ENCODE measurements at places on chromosomes 7 and 10.

GRCh38 chr10:116697816-116698215, 44.5 kb downstream of the HSPA12A start:
- no peak for DNase-seq

GRCh38 chr7:125551008-125551407, 621.4 kb upstream of the POT1 start:
- no peak for DNase-seq

GRCh38 chr7:84245835-84246234, 51.2 kb upstream of the SEMA3A start:
- DNase-seq, result no peak

- DNase-seq, result no peak
Observed at GRCh38 chr10:43226851-43227845, 39.7 kb downstream of the RASGEF1A start.

DNA sequence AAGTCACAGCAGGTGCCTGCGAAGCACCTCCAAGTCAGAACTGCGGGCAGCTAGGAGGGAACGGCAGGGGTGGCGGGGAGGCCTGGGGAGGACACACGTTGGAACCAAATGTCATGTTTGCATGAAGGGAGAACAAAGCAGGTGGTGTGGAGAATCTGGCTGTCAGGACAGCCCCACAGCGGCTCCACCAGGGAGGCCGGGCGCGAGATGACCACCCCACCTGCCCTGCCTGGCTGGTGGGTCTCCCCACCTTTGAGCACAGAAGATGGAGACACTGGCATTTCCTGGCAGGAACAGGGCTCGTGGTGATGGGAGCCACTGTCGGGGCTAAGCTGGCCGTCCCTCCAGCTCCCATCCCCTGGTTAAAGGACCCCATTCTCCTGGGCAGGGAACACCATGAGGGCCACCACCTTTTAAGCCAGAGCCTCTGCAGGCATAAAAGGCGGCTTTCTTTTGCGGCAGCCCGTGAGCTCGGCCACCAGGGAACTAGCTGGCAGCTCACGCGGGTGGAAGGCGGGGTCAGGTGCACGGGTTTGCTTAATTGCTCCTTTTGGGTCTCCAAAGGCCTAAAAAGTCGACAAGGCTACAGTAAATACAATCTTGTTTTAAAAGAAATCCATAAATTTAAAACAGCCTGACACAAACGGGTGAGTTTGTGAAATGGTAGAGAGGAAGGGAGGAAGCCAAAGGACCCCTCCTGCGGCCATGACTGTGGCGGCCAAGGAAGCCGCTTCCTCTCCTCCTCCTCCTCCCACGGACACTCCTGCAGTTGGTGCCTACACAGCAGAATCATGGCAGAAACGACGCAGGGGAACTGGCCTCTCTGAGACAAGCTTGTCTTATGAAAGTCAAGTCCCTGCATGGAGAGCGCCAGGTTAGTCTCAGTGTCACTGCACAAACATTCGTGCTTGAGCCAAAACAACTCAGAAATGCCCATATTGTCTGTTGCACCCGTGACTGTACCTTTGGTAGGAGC, 213.8 kb downstream of the DNAJB6 start:
- no peak for DNase-seq

Measured in cerebellar cortex (tissue), 1 donor.